ENCODE measurements at places on chromosomes 2 and 18.
A peak's percentile ranks its signal among the peaks of the same experiment; 100 is the strongest.

DNA sequence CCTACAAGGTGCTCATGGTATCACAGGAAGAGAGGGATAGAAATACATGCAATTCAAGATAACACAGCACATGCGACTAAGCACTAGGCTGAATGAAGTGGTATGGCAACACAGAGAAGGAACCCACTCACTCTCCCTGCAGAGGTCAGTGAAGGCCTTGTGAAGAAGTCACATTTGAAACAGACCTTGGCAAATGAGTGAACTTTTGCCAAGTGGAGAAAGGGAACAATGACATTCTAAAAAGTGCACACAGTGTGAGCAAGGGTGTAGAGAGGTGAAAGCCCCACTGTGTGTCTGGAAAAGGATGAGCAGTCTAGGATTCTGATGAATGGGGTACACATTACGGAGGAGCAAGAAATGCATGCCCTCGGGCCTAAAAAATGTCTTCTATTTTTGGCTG lies 23.3 kb downstream of the KLF7 start:
- H3K27me3 ChIP-seq = no peaks in the 10 kb centered on the region
- H3K4me1 ChIP-seq = peaks cover 73% of the 10 kb centered on the region
- H3K4me3 ChIP-seq = no peak overlapping the region
- peak overlapping the region; percentile 83 for H3K27ac ChIP-seq
- no peak for DNase-seq
- H3K36me3 ChIP-seq = no peaks in the 10 kb centered on the region

GRCh38 chr2:171787333-171788072 lies 100.2 kb downstream of the DYNC1I2 start:
- H3K4me3 ChIP-seq = no peak overlapping the region
- H3K4me1 ChIP-seq = no peaks in the 10 kb centered on the region
- no peak overlapping the region for H3K27ac ChIP-seq
- no peaks in the 10 kb centered on the region for H3K36me3 ChIP-seq
- H3K27me3 ChIP-seq = no peaks in the 10 kb centered on the region

DNA sequence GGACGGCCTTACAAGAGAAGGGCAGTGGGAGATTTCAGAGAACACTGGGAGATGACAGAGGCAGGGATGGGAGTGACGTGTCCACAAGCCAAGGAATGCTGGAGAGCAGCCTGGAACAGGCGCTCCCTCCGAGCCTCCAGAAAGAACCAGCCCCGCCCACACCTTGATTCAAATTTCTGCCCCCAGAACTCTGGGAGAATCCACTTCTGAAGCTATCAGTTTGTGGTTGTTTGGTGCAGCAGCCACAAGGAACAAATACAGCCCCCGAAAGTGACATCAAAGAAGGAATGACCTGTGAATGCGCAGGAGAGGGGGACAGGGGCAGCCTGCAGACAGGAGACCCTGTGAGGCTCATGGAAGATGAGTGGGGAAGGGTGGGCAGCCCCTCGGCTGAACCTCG lies 67.3 kb downstream of the TWIST2 start:
- no peaks in the 10 kb centered on the region for H3K4me1 ChIP-seq
- no peaks in the 10 kb centered on the region for H3K27me3 ChIP-seq
- H3K4me3 ChIP-seq = no peak overlapping the region
- H3K27ac ChIP-seq = no peak overlapping the region
- no peak for DNase-seq

DNA sequence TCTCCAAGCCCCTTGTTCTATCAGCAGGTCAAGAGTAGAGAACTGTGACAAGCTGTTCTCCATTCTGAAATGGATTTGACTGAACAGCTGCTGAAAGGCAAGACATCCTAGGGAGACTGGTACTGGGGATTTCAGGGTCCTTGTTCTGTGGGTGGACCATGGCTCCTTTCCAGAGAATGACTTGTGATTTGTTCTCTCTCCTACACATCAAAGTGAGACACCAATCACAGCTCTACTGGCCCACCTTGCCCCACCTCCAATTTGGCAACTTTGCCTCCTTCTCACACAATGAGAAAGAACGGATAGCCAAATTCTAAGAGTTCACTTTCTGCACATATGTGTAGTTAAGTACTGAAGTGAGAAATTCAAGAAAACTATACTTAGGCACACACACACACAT lies 67.4 kb downstream of the BCL11A start:
- no peak overlapping the region for H3K4me3 ChIP-seq
- H3K36me3 ChIP-seq = no peaks in the 10 kb centered on the region
- H3K27ac ChIP-seq = no peak overlapping the region
- H3K27me3 ChIP-seq = no peaks in the 10 kb centered on the region
- DNase-seq = no peak
- H3K4me1 ChIP-seq = peaks cover 7% of the 10 kb centered on the region

DNA sequence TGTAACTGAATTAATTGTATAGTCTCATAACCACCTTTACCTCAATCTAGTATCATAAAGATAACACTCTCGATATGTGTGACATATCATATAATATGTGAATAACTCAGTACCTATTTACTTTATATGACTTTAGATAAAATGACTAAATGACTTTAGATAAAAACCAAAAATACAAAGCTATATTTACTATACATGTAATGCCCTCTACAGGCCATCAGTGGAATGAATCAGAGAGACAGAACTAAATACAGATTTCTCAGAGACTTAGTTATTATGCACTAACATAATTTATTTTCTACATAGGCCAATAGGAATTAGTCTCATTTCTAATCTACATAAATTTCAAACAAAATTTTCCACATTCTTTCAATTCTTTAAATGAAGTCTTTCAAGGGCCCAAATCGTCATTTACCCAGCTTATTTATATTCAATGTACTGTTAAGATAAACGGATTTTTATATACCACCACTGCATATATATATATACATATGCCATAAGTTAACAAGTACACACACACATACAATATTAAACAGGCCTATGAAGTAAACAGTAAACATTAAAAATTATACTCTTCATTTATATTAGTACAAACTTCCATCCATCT lies 219.9 kb downstream of the EXOC6B start:
- H3K4me1 ChIP-seq = no peaks in the 10 kb centered on the region
- no peak overlapping the region for H3K4me3 ChIP-seq
- no peak overlapping the region for H3K27ac ChIP-seq
- H3K27me3 ChIP-seq = no peaks in the 10 kb centered on the region

GRCh38 chr2:188523919-188524318 lies 232.2 kb downstream of the GULP1 start:
- no peak for DNase-seq
- H3K4me1 ChIP-seq = peaks cover 5% of the 10 kb centered on the region
- no peaks in the 10 kb centered on the region for H3K36me3 ChIP-seq
- H3K4me3 ChIP-seq = no peak overlapping the region
- H3K27me3 ChIP-seq = no peaks in the 10 kb centered on the region

GRCh38 chr2:205984381-205984780 lies 101.6 kb downstream of the INO80D start:
- H3K4me1 ChIP-seq = no peaks in the 10 kb centered on the region
- no peaks in the 10 kb centered on the region for H3K36me3 ChIP-seq
- DNase-seq = no peak
- no peaks in the 10 kb centered on the region for H3K27me3 ChIP-seq

DNA sequence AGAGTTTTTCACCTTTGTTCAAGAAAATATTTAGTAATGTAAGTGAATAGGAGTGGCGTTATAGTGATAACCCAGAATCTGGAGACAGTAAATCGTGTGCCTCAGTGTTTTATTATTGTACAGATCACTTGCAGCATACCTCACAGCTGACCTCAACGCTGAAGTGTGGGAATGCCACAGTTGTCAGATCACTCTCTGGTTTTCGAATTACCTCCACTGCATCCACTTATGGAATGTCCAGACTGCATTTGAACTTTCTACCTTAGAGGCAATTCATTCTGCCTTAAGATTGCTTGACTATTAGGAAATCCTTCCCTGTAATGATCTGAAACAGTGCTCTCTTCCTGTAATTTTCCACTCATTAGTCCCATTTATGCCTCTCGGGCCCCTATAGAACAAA lies 164.5 kb upstream of the ALPP start:
- H3K4me3 ChIP-seq = no peak overlapping the region
- no peak overlapping the region for H3K27ac ChIP-seq
- no peaks in the 10 kb centered on the region for H3K27me3 ChIP-seq
- H3K4me1 ChIP-seq = no peaks in the 10 kb centered on the region
- no peak for DNase-seq
- no peaks in the 10 kb centered on the region for H3K36me3 ChIP-seq

DNA sequence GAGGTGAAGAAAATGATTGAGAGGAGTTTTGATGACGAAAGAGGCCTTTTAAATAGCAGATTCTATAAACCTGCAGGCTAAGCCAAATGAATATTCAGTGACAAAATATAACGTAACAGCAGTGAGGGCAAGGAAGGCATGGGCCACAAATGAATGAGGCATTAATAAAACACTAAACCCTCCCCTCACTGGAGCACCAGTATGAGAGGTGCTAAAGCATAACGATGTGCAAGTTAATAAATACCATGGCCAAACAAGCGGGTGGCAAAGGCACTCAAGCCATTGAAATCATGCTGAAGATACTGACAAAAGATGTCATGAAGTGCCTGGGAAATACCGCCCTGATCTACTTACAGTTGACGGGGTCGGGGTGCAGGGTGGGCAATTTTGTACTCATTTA lies 30.2 kb upstream of the LONRF2 start:
- no peak overlapping the region for H3K27ac ChIP-seq
- H3K4me3 ChIP-seq = no peak overlapping the region
- H3K27me3 ChIP-seq = no peaks in the 10 kb centered on the region
- H3K36me3 ChIP-seq = no peaks in the 10 kb centered on the region
- no peaks in the 10 kb centered on the region for H3K4me1 ChIP-seq

DNA sequence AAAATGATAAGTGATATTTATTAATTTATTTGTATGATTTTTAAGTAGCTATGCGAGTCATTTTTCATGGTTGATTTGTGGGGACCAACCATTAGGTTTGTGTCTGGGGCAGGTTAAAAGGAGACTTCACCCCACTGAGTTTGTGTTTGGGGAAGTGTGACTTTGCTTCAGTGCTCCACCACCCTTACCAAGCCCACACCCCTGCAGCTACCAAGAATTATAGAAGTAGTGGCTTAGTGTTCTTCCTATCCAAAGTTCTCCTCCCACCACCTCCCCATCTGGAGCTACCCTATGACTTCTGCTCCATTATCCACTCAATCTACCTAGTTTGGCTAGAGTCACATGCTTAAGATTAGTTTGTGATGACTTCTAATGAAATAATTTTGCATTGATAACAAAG lies 182.1 kb upstream of the ZEB2 start:
- no peaks in the 10 kb centered on the region for H3K27me3 ChIP-seq
- H3K36me3 ChIP-seq = no peaks in the 10 kb centered on the region
- H3K4me3 ChIP-seq = no peak overlapping the region

- H3K27ac ChIP-seq = peak overlapping the region; percentile 60
- H3K36me3 ChIP-seq = no peaks in the 10 kb centered on the region
- H3K27me3 ChIP-seq = no peaks in the 10 kb centered on the region
- H3K4me1 ChIP-seq = peaks cover 18% of the 10 kb centered on the region
- H3K4me3 ChIP-seq = no peak overlapping the region
These were observed 68.6 kb upstream of the PELI1 start for GRCh38 chr2:64212801-64213321.

DNA sequence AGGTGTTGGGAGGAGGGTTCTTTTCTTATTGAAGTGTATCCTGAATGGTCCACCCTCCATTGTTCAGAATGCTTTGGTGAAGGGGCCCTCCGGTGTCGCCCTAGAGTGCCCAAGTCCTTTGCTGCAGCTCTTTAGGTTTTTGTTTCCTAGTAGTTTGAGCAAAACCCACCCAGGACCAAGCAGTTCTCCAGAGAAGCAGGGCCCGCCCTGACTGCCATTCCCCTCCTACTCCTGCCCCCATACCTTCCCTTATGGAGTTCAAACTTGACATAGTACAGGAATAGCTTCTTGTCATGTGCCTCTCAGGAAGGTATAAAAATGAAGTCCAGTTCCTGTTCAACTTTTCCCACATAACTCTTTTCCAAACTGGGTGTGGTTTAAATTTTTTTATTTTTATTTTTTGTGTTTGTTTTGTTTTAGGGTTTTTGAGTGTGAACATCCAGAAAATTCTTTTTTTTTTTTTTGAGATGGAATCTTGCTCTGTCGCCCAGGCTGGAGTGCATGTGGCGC lies 5.6 kb downstream of the MERTK start:
- no peaks in the 10 kb centered on the region for H3K36me3 ChIP-seq
- DNase-seq = no peak
- peaks cover 24% of the 10 kb centered on the region for H3K4me1 ChIP-seq
- H3K27me3 ChIP-seq = no peaks in the 10 kb centered on the region

GRCh38 chr2:33660416-33661123 lies 61.5 kb upstream of the FAM98A start:
- H3K4me3 ChIP-seq = no peak overlapping the region
- H3K36me3 ChIP-seq = no peaks in the 10 kb centered on the region
- DNase-seq = no peak
- no peaks in the 10 kb centered on the region for H3K27me3 ChIP-seq

GRCh38 chr2:19746137-19746600 lies 155.6 kb downstream of the TTC32 start:
- H3K4me1 ChIP-seq = no peaks in the 10 kb centered on the region
- H3K27me3 ChIP-seq = no peaks in the 10 kb centered on the region
- H3K36me3 ChIP-seq = no peaks in the 10 kb centered on the region
- no peak for DNase-seq

Measured in vagina (tissue), 2 donors.